ENCODE measurements at places on chromosomes 16 and 17. TPM values are rescaled to one million over a fixed set of nuclear protein-coding genes. Genes with fewer than 3 reads are reported as not detected.
A peak's percentile ranks its signal among the peaks of the same experiment; 100 is the strongest.

DNA sequence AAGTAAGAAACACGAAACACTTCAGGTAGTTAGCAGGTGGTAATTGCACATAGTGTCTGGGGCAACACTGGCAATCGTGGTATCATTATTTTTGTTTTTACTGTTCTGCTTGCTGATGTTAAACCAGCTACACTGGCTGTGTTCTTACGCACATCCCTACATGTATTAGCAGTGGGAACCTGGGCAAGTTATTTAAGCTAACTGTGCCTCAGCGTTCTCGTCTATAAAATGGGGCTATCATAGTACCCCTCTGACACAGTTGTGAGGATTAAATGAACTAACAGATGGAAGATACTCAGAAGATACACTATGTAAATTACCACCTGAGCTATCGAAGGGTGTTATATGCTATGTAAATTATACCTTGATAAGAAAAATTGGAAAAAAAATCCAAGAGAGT is 117.4 kb downstream of the SNX29 start:
- DNase-seq: no peak

GRCh38 chr17:44280392-44280937 is 12.5 kb upstream of the SLC4A1 start:
- DNase-seq: no peak

DNA sequence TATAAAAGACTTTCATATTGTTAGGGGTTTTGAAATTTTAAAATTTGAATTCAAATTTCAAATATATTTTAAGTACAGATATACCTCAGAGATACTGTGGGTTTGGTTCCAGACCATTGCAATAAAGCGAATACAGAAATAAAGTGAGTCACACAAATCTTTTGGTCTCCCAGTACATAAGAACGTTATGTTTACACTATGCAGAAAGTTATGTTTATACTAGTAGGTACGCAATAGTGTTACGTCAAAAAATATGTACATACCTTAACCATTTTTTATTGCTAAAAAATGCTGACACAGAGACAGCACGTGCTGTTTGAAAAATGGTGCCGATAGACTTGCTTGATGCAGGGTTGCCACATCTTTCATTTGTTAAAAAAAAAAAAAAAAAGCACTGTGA is 19.7 kb downstream of the NUP88 start:
- DNase-seq: no peak

DNA sequence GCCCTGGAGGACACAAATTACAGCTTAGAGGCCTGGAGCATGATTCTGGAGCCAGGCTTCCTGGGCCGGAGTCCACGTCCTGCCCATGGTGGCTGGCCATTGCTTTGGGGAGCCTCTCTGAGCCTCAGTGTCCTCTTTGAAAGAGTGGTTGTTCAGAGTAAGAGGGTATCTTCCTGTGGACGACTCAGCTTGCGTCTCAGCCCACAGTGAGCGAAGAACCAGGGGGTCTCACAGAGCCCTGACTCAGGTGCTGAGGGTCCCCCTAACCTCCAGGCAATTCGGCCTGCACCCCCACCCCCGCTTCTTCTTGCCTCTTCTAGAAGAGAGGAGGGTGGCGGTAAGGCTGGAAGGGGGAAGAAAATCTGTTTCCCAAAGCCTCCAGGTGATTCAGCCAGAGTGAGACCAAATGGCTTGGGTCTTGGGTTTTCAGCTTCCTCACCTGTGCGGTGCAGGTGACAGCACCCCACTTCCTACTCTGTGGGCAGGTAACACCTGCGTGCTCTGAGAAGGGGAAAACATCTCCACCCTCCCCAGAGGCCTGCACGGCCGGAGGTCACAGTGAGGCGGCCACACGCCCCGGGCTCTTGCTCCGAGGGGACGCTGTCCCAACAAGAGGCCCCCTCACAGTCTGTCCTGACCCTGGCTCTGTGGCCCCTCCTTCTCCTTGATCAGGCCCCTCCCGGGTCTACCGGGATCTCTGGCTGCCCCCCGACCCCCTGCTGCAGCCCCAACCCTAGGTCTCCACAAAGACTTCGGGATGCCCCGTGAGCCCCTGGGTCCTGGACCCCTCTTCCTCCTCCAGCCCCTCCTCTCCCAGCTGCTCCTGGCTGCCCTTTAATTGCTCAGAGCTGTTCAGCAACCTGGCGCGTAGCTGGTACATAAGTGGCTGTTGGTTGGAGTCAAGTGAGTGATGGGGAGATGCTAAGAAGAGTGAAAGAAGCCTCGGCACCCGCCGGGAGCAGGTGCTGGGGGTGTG is 119.2 kb downstream of the METRNL start:
- no peak for DNase-seq

- DNase-seq: no peak
These were observed 184.0 kb downstream of the SOX9 start for GRCh38 chr17:72304859-72305258.

The ATMIN gene
- 41.3 TPM for total RNA-seq

The RAC3 gene
- total RNA-seq: 18.7 TPM

- DNase-seq: no peak
These were observed 232.4 kb downstream of the CBLN1 start for GRCh38 chr16:49049191-49049590.

- peak; percentile 45 for DNase-seq
These were observed 40.3 kb upstream of the TNRC6A start for GRCh38 chr16:24689128-24689527.

DNA sequence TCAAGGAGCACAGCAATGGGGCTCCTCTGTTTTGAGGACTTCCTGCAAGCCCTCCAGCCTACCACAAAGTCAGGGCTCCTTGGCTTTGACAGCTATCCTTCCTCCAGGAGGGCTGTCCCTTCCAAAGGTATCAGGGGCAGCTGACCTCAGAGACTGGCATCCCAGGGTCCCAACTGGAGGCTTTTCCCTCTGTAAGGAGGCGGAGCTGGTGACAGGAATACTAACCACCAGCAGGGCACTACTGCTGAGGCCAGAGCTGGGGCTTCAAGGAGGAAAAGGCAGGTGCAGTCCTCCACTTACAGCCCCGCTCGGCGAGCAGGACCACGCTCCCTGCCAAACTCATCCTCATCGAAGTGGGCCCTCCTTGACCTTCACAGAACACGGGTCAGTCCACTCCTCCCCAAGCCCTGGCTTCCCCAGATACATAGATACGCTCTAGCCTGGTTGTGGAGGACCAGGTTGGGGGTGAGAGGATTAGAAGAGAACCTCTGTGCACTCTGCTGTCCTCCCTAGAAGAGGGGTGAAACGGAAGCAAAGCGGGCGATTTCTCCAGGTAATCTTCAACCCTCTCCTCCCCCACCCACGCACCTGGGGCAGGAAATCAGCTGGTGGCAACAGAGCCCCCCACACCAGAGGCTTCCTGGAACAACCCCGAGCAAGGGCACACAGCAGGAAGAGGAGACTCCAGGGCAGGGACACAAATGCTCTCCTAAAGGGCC is 20.5 kb downstream of the ST3GAL2 start:
- DNase-seq: no peak

DNA sequence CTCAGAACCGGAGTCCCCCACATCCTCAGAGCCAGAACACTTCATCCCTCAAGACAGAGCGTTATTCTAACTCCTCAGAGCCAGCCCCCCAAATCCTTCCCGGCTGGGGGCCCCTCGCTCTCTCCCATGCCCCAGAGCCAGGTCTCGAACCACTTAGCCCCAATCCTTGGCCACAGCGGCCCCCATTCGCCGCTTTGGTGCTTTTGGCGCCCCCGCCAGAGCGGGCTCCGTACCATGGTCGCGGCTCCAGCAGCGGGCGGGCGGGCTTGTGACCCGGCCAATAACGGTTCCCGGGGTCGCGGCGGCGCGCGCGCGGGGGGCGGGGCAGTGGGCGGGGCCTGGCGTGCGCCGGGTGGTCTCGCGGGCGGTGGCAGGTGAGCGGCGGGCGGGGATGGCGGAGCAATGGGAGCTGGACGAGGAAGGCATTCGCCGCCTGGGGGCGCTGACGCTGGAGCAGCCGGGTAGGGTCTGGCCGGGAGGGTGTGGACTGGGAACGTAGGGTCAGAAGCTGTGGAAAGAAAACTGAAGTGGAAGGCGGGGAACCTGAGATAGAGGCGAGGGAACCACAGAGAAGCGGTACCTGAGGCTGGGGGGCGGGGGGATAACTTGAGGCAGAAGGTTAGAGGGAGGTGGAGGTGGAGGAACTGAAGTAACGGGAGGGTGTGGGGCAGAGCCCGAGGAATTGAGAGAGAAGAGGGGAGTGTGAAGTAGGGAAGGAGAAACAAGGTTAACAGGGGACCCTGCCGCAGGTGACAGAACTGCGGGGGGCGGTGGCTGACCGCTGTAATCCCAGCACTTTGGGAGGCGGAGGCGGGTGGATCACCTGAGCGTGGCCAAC is at the start of the genes KCTD19 and LRRC36:
TSS of gene KCTD19 (minus strand) at position 270 of the 838 bp plus-strand sequence. CDS start at position 236, 34 bp downstream.
TSS of gene LRRC36 (plus strand) at position 344 of the 838 bp plus-strand sequence. CDS start at position 392, 48 bp downstream.
- DNase-seq: no peak

The TMEM100 gene
- not detected for total RNA-seq

GRCh38 chr16:2054543-2055245 is 6.9 kb downstream of the TSC2 start:
- DNase-seq: no peak

DNA sequence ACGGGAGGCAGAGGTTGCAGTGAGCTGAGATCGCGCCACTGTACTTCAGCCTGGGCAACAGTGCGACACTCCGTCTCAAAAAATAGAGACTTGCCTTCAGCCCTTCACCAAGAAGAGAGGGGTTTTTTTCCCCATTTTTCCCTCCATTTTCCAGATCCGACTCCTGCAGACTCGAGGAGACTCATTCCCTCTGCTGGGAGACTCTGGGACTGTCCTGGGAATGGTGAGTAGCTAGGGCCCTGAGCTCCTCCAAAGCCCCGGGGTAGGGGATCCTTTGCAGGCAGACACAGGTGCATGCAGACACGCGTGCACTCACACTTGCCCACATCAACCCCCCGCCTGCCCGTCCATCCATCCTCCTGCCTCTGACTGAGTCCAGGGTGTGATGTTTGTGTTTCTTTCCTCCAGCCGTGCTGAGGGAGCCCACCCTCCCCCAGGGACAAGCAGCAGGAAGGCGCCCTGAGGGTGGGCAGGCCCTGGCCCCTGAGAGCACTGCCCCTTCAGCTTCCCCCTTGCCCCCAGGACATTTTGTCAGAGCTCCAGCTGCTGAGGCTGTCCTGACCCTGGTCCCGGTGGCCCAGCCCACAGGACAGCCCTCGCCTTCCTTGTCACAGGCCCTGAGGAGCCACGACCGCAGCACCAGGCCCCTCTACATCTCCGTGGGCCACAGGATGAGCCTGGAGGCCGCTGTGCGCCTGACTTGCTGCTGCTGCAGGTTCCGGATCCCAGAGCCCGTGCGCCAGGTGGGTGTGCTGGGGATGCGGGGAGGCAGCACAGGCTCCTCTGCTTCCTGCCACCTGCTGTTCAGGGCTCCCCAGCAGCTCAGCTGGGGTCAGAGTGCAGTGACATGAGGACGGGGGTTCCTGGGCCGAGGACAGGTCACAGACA is 10.2 kb downstream of the ENDOV start:
- DNase-seq: no peak

GRCh38 chr16:66364117-66364958 is 2.2 kb upstream of the CDH5 start:
- peak; percentile 58 for DNase-seq

All from bronchial epithelial cell (primary cell).